ENCODE measurements at places on chromosomes 3 and 15.

DNA sequence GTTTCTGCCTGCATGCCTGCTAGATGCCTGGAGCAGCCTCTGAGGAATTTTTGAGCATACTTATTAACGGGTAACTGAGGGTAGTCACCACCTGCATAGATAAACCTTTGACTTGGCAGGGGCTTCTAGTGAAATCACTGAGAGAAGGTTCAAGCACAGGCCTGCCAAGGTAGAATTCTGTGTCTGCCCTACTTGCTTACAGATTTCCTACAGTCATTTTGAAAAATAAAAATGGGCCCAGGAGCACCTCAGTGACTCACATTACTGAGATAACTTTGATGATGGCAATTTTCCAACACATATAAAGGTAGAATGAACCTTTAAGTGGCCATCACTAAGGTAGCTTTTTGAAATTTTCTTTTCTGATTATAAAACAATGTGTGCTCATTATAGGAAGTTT is 10.8 kb downstream of the CRTAP start:
- DNase-seq, result no peak

- no peak for DNase-seq
Observed at GRCh38 chr15:25175033-25175788, 220.4 kb downstream of the SNRPN start.

GRCh38 chr3:127157171-127157828 is 35.6 kb upstream of the PRR23E start:
- no peak for DNase-seq

DNA sequence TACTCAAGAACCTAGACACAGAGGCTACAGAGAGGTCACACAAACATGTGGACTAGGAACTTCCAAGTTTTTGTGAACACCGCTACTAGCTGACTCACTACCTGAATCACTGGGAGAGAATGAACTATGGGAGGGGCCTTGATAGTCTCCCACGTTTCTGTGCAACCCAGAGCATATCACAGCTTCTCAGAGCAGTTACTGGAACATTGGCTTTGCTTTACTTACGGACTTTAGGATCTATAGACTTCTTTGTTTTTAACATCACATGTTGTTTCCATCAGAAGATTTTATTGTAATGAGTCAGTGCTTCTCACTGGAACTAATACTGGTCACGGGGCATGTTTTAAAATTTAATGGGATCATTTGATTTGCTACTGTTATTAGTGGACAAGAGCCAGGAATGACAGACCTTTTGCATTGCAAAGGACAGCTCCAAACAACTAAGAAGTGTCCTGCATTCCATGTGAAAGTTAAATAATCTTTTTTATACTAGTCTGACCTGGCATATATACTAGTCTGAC is 35.6 kb downstream of the RTP4 start:
- peak; percentile 96 for DNase-seq

DNA sequence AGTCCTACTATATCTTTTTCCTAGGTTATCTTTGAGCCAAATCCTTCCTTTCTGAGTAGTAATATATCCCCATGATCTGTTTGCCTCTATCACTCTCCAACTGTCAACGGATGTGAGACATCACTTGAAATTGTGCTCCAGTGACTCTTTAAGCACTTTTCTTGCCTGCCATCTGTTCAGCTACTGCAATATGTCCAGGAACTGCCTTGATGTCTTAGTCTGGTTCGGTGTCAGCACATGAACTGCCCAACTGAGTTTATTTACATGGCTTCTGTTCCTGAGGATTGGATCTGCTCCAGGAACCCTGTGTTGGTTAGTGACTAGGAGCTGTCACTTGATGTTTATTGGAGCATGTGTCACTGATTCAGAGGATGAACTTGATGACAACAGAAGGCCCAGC is 116.5 kb downstream of the SLC9A9 start:
- no peak for DNase-seq

- no peak for DNase-seq
Observed at GRCh38 chr15:67066041-67066958, 898 bp downstream of the SMAD3 start.

GRCh38 chr3:71217640-71218222 is 365.8 kb downstream of the FOXP1 start:
- DNase-seq, result no peak

GRCh38 chr3:56800832-56801661 is 702 bp downstream of the ARHGEF3 start:
- no peak for DNase-seq

DNA sequence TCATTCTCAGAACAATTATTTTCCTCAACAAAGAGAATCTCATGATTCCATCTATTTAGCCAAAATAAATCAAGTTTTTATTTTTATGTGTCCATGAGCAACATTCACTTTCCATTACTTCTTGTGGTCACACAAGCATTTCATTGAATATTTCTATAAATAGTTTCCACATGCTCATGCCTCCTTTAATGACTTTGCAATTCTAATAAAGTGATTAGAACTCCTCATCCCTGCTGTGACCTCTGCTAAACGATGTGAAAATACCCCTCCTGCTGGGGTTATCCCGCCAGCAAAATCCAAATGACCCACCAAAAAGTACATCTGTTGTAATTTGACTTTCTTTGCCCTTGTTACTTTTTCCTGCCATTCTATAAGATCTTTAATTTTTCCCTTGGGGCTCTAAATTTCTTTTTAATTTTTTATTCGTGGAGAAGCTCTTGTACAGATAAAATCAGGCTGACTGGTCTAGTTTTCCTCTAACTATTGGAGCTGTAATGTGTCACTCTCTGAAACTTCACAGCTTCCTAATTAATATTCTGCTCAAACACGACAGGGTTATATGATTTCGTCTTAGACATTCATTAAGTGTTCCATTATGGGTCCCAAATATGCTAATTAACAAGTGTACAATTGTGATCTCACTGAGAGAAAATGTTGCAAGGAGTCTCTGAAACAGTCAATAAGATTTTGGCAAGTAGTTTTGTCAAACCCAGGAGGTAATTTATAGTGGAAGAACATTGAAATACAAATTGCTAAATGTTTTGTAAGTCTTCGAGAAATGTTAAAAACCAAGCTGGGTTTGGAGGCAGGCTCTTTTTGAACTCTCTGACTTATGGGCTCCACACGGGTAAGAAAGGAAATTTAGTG is 533.1 kb upstream of the NAALADL2 start:
- DNase-seq, result peak; percentile 85

DNA sequence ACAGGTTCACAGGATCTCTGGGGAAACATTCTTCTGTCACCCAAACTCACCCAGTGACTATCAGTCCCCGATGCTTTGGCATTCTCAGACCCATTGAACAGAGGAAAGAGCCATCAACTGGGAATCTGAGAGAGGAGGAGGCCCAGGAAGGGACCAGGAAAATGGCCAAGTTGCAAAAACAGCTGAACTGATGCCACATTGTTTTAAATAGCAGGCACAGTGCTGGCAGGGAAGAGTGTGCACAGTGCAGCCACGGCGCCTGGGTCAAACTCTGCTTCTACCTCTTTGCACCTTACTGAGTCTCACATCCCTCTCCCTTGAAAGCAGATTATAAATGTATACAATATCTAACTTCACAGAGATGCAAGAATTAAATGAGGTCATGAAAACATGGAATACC is 66.4 kb downstream of the SRGAP3 start:
- no peak for DNase-seq
